ENCODE measurements at places on chromosomes 7 and 10. TPM values are rescaled to one million over a fixed set of nuclear protein-coding genes. Genes with fewer than 3 reads are reported as not detected.

RASSF4 gene
- total RNA-seq = 2.8 TPM

DNA sequence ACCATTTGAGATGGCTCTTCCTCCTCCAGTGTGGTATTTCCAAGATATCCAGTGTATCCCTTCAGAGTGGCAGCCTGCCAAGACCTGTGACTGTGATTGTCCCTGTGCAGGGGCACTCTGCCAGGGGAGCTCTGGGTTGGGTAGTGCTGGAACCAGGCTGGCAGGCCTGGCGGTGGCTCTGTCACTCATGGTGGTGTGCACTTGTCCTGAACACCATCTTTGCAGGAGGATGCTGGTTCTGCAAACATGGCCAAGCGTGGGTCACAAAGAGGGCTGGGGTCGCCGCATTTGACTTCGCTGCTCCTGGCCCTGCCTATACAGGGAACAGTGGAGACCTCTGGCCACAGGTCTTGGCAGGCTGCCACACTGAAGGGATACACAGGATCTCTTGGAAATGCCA lies 205.2 kb downstream of the PRPF18 start:
- H3K4me3 ChIP-seq = no peak overlapping the region
- no peaks in the 10 kb centered on the region for H3K36me3 ChIP-seq
- H3K27me3 ChIP-seq = no peaks in the 10 kb centered on the region
- DNase-seq = no peak
- peaks cover 48% of the 10 kb centered on the region for H3K4me1 ChIP-seq

RAB11FIP2 gene
- 9.8 TPM for total RNA-seq

DYNC1I1 gene
- not detected for total RNA-seq

DNA sequence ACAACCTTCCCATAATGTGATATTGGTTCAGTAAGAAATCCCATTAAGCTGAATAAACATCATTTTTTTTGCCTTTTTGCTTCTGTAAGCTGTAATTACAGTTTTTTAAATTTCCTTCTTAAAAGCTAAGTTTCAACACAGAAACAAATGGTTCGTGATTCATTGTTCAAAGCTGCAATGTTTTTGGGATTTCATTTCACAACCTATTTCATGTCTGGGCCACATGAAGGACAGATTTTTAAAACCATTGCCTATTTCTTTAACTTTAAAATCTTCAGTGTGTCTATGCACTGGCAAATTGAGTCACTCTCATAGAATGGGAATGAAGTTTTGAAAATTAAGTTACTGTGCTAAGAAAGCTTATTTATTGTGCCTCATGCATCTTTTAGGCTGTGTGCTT lies 66.9 kb downstream of the TFPI2 start:
- DNase-seq = no peak
- H3K27me3 ChIP-seq = no peaks in the 10 kb centered on the region
- no peaks in the 10 kb centered on the region for H3K36me3 ChIP-seq
- H3K4me3 ChIP-seq = no peak overlapping the region
- no peak overlapping the region for H3K27ac ChIP-seq

SND1 gene
- total RNA-seq = 198 TPM

DNA sequence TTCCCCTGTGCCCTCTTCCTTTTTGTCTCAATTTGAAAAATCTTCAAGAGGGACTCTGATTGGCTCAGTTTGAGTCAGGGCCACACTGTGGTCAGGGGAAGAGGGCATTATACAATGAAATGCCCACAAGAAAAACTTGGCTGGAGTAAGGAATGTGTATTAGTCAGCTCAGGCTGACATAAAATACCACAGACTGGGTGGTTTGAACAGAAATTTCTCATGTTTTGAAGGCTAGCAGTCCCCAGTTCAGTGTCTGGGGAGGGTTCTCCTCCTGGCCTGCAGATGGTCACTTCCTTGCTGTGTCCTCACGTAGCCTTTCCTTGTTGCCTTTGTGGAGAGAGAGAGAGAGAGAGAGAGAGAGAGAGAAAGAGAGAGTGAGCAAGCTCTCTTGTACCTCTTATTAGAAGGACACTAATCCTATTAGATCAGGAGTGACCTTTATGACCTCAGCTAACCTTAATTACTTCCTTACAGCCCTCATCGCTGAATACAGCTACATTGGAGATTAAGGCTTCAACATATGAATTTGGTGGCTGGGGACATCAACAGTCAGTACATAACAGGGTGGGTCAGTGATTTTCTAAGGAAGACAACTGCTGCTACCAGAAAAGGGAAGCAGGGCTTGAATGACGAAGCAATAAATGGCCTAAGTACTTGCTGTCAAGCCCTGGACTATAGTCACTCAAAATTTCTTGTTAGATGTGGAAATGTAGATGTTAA lies 25.8 kb upstream of the FAM13C start:
- H3K4me3 ChIP-seq = no peak overlapping the region
- no peaks in the 10 kb centered on the region for H3K27me3 ChIP-seq
- H3K36me3 ChIP-seq = no peaks in the 10 kb centered on the region
- H3K4me1 ChIP-seq = no peaks in the 10 kb centered on the region
